ENCODE measurements at places on chromosomes 12 and 14.

DNA sequence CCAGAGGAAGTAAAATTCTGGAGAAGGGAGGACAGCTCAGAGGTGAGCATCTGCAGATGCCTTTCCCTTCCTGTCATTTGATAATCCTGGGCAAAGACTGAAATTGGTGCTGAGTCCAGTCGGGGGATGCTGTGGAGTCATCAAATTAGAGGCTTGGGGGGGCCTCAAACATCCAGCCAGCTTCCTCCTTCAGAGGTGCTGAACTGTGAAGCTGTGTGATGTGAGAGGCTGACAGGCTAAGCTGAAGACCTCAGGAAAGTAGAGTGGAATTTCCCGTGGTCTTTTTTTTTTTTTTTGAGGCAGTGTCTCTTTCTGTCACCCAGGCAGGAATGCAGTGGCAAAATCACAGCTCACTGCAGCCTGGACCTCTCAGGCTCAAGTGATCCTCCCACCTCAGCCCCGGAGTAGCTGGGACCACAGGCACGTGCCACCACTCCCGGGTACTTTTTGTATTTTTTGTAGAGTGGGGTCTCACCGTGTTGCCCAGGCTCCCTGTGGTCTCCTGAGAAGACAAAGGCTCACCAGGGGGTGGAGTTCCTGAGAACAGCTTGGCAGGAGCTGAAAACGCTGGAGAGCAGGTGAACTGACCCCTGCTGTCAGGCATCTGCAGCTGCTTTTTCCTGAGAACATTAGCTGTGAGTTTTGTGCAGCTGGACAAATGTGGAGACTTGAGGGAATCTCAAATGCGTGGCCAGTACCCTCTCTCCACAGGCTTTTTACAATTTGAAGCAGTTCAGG is 6.1 kb upstream of the TCL1B start:
- no peak overlapping the region for H3K4me3 ChIP-seq
- no peaks in the 10 kb centered on the region for H3K4me1 ChIP-seq
- H3K36me3 ChIP-seq, result no peaks in the 10 kb centered on the region
- H3K27me3 ChIP-seq, result peaks cover 17% of the 10 kb centered on the region
- DNase-seq, result no peak

DNA sequence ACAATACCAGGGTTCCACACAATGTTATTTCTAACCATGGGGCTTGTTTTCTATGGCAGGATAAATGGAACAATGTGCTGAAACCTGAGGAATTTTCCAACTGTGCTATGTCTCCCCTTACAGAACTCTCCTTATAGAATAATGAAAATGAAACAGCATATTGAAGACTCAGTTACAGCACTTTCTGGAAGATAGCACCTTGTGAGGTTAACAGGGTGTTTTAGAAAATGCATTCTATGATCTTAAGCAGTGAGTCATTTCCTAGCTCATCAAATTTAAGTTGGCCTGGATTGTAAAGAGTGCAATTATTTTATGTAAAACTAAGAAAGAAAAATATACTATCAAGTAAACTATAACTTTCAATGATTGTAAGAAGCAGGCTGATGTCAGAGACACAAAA is 60.1 kb upstream of the CNTN1 start:
- DNase-seq, result no peak
- H3K4me1 ChIP-seq, result no peaks in the 10 kb centered on the region
- no peaks in the 10 kb centered on the region for H3K27me3 ChIP-seq
- H3K27ac ChIP-seq, result no peak overlapping the region
- no peak overlapping the region for H3K4me3 ChIP-seq

DNA sequence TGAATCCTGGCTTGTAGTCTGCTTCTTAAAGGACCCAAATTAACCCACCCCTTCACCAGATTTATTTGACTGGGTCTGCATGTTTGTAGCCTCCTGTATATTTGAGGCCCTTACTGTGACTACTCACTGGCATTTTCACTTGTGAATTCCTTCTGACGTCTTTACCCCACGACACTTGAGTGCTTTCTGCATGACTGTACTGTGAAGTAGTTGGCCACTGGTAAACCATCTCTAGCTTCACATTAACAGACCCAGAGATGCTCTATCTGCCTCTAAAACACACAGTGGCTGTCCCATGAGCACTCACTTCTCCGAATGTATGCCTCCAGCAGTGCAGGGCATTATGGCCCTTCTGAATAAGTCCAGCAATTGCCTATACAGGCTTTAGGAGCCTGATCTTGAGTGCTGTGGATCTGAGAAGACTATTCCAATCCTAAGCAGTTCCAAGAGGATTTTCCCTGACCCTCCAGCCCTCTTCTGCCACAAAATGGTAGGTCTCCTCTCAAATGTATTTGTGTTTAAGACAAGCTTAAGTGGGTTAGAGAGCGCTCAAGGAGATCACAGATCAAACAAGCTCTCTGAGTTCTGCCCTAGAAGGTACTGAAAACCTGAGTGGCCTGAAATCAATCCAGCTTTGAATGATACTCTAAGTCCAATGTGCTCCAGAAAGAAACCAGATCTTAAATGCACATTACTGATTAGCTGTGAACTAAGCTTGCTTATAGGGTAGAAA is 534.7 kb downstream of the RPS29 start:
- H3K4me1 ChIP-seq, result no peaks in the 10 kb centered on the region
- no peaks in the 10 kb centered on the region for H3K36me3 ChIP-seq
- H3K27ac ChIP-seq, result no peak overlapping the region
- H3K27me3 ChIP-seq, result no peaks in the 10 kb centered on the region
- DNase-seq, result no peak

- no peak overlapping the region for H3K4me3 ChIP-seq
- H3K27me3 ChIP-seq, result no peaks in the 10 kb centered on the region
- H3K27ac ChIP-seq, result peak overlapping the region; percentile 88
These were observed 17.1 kb downstream of the TESPA1 start for GRCh38 chr12:54967461-54967860.

- H3K27me3 ChIP-seq, result no peaks in the 10 kb centered on the region
- no peaks in the 10 kb centered on the region for H3K4me1 ChIP-seq
- no peak overlapping the region for H3K4me3 ChIP-seq
- no peak for DNase-seq
These were observed 179.6 kb upstream of the PDZRN4 start for GRCh38 chr12:41008472-41008871.

DNA sequence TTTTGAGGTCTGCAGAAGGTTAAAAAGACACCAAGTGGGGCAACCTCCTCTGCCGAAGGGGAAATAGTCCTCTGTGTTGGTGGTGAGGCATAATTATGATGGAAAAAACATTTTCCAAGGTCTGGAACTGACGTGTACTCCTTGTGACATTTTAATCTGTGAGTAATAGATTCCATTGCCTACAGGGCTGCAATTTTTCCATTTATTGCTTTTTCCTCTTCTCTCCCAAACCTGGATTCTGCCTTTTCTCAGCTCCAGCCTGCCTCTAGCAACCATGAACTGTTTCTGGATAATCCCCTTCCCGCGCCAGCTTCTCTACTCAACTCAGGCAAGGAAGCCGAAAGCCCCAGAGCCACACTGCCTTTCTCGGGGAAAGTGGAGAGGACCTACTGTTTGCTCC is 230.1 kb upstream of the PLXNC1 start:
- no peak overlapping the region for H3K4me3 ChIP-seq
- H3K36me3 ChIP-seq, result no peaks in the 10 kb centered on the region
- H3K27ac ChIP-seq, result no peak overlapping the region
- H3K4me1 ChIP-seq, result peaks cover 6% of the 10 kb centered on the region
- DNase-seq, result no peak

- no peaks in the 10 kb centered on the region for H3K27me3 ChIP-seq
- H3K4me1 ChIP-seq, result no peaks in the 10 kb centered on the region
- DNase-seq, result no peak
- H3K27ac ChIP-seq, result no peak overlapping the region
- H3K36me3 ChIP-seq, result no peaks in the 10 kb centered on the region
These were observed 12.6 kb upstream of the KLHDC2 start for GRCh38 chr14:49755378-49755777.

- H3K27me3 ChIP-seq, result no peaks in the 10 kb centered on the region
- no peak for DNase-seq
- peaks cover 33% of the 10 kb centered on the region for H3K4me1 ChIP-seq
- H3K36me3 ChIP-seq, result no peaks in the 10 kb centered on the region
These were observed 36.1 kb downstream of the CPSF6 start for GRCh38 chr12:69275471-69275891.

DNA sequence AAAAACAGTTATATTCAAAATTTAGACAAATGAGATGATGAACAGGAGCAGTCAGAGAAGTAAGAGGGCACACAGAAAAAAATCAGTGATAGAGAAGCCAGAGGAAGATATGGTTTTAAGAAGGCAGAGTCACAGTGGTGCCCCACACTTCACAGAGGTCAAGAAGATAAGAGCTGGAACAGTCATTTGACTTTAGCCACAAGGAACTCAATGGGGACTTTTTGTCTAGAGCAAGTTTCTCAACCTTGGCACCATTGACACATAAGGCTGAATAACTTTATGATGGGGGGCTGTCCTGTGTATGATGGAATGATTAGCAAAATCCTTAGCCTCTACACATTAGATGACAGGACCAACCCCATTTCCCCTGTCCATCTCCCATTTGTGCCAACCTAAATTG is 172.8 kb upstream of the PLEKHG7 start:
- H3K27ac ChIP-seq, result no peak overlapping the region
- peaks cover 14% of the 10 kb centered on the region for H3K4me1 ChIP-seq
- no peak overlapping the region for H3K4me3 ChIP-seq
- H3K36me3 ChIP-seq, result peaks cover 6% of the 10 kb centered on the region
- no peaks in the 10 kb centered on the region for H3K27me3 ChIP-seq
- no peak for DNase-seq

- H3K27me3 ChIP-seq, result no peaks in the 10 kb centered on the region
- H3K36me3 ChIP-seq, result peaks cover 9% of the 10 kb centered on the region
- DNase-seq, result no peak
- H3K4me1 ChIP-seq, result peaks cover 36% of the 10 kb centered on the region
These were observed 255.8 kb upstream of the CRY1 start for GRCh38 chr12:107349008-107349747.

- H3K27me3 ChIP-seq, result no peaks in the 10 kb centered on the region
- H3K4me1 ChIP-seq, result peaks cover 20% of the 10 kb centered on the region
- H3K36me3 ChIP-seq, result peaks cover 10% of the 10 kb centered on the region
These were observed 8.8 kb downstream of the IKBIP start for GRCh38 chr12:98635657-98636323.

GRCh38 chr12:42552822-42553221 is 36.7 kb downstream of the PRICKLE1 start:
- no peaks in the 10 kb centered on the region for H3K4me1 ChIP-seq
- no peaks in the 10 kb centered on the region for H3K36me3 ChIP-seq
- no peak overlapping the region for H3K27ac ChIP-seq
- DNase-seq, result no peak
- peaks cover 7% of the 10 kb centered on the region for H3K27me3 ChIP-seq
- no peak overlapping the region for H3K4me3 ChIP-seq

DNA sequence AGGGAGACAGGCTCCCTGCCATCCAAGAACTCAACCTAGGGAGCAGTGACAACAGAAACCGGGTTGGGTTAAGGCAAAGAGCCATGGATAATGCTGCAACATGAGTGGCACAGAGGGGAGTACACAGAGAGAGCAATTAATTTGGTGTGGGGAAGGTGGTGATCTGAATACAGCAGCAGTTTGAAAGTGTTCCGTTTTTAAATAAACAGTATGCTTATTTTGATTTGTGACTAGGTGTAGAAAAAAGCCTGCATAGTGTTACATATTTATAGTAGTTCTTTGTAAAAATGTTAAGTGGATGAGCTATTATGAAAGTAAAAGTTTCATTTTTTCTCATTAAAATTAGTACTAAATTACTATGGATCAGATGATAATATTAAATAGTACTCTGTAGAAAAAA is 8.7 kb downstream of the AKAP5 start:
- no peak overlapping the region for H3K4me3 ChIP-seq
- no peak for DNase-seq
- H3K27me3 ChIP-seq, result no peaks in the 10 kb centered on the region
- H3K27ac ChIP-seq, result no peak overlapping the region
- peaks cover 5% of the 10 kb centered on the region for H3K36me3 ChIP-seq
- H3K4me1 ChIP-seq, result peaks cover 26% of the 10 kb centered on the region

DNA sequence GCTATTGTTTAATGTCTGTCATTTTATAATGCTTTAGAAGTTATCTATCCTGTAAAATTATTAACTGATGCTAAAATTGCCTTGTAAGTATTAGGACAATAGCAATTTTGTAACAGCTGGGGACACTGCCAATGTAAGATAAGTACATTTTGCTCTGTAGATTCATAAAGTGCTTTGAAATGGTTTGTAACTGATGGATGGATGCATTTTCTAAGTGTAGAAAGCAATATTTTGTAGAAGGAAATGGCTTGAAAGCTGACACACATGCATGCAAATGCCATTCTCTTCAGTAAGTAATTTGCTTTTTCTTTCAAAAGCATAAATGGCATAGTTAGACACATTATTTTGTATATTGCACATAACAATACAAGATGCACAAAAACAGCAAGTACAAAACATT is 129.8 kb downstream of the FOXG1 start:
- no peak overlapping the region for H3K27ac ChIP-seq
- H3K27me3 ChIP-seq, result no peaks in the 10 kb centered on the region
- no peak for DNase-seq
- no peak overlapping the region for H3K4me3 ChIP-seq

GRCh38 chr12:99020871-99021270 is 375.8 kb downstream of the APAF1 start:
- no peak overlapping the region for H3K27ac ChIP-seq
- no peaks in the 10 kb centered on the region for H3K36me3 ChIP-seq
- peaks cover 7% of the 10 kb centered on the region for H3K27me3 ChIP-seq
- no peak for DNase-seq
- H3K4me1 ChIP-seq, result no peaks in the 10 kb centered on the region
- H3K4me3 ChIP-seq, result no peak overlapping the region

DNA sequence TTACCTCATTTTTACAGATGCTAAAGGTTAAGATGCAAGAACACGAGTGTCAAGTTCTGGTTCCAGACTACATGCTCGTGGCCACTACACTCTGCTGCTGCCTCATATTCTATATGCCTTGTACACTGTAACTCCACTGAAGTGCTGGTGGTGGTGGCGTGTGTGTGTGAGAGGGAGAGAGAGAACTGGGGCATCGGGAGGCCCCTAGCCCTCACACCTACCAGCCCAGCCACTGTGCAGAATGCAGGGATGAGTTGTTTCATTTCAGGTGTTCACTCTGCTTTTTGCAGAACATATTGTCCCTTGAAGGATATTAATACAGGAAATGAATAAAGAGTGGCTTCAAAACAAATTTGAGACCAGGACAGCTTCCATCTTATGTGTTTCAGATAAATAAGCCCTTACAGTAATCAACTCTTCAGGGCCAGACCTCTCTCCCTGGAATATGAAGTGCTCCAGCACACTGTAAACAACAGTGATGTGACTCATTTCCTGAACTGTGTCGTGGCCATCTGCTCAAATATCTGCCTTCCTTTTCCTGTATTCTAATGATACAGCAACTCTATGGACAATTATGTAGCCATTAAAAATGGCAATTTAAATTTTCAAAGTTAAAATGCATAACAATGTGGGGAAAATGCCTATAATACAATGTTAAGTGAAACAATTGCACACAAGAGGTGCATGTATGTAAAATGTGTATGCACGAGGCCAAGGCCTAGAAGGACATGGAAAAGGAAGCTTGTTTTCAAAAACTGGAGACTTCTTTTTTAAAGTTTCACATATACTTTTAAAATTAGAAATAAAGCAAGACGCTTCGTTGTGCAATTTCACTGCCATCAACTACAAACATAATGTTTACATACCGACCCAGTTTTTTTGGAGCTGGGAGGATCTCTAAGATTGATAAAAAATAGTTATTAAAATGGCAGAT is 215.4 kb downstream of the PELI2 start:
- no peaks in the 10 kb centered on the region for H3K27me3 ChIP-seq
- H3K36me3 ChIP-seq, result no peaks in the 10 kb centered on the region
- DNase-seq, result no peak
- peaks cover 7% of the 10 kb centered on the region for H3K4me1 ChIP-seq

GRCh38 chr12:56631790-56632700 is 1.9 kb upstream of the BAZ2A start:
- no peaks in the 10 kb centered on the region for H3K27me3 ChIP-seq
- peaks cover 17% of the 10 kb centered on the region for H3K36me3 ChIP-seq
- H3K4me1 ChIP-seq, result peaks cover 85% of the 10 kb centered on the region
- H3K4me3 ChIP-seq, result peak overlapping the region; percentile 100
- peak overlapping the region; percentile 73 for H3K27ac ChIP-seq
